ENCODE measurements at places on chromosomes 6 and 20.

DNA sequence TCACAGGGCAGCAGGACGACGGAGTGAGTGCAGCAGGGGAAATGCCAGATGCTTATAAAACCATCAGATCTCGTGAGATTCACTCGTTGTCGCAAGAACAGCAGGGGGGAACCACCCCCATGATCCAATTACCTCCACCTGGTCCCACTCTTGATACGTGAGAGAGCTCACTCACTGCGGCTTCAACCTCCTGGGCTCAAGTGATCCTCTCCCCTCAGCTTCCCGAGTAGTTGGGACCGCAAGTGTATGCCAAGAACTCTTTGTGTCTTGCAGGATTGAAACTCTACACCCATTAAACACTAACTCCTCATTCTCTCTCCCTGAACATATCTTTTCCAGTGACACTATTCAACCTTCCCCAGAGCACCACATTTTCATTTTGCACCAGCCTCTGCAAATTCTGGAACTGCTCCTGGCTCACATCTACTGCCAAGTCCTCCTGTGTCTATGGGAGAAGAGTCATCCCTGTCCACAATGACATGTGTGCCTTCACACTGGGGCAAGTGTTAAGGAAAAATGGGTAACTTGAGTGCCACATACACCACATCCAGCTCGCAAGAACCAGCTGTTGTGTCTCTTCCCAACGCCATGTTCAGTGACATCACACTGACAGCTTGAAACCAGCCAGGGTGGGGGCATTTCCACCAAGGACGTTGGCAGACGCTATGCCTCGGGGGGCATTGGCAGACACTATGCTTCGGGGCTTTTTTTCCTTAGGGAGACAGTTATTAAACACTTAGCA, 14.7 kb upstream of the TAF4 start:
- DNase-seq: no peak

- DNase-seq: no peak
Observed at GRCh38 chr6:157410045-157410444, 29.1 kb downstream of the ZDHHC14 start.

GRCh38 chr6:128499079-128499731, 21.2 kb downstream of the PTPRK start:
- no peak for DNase-seq

DNA sequence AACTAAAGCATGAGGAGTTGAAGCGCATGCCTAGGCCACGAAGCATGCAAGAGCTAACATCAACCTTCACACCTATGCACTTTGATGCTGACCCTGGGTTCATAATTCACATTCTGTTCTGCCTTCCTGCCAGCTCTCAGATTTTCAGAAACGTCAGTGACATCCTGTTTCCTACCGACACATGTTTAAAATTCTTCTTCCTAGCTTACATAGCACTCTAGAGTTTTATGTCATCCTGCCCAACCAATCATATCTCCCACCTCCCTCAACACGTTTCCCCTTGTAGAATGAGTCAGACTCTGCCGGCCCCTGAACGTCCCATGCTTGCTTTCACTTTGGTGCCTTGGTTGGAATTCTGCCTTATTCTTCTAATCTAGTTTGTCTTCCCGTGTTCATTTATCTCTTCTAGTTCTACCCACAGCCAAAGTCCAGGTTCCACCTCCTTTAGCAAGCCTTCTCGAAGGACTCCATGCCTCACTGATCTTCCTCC, 97.2 kb upstream of the MAP7 start:
- DNase-seq: no peak

DNA sequence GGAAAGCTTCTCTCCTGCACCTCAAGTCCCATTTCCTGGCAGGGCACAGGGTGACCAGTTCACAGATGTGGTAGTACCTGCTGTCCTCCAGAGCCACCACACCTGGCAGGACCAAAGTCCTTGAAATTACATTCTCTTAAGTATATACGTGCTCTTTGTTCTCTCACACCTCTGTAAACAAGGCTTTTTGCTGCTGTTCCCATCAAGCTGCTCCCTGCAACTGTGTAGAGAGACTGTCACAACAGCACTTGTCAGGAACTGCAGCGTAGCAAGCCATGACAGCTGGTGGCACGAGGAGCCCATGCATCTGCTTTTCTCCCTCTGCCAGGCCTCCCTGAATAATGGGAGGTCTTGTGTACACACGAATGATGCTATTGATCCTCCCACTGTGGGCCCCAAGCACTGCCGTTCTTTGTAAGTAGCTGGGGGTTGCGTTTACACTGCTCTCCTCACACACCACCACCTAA, 431.8 kb downstream of the CD83 start:
- DNase-seq: no peak

DNA sequence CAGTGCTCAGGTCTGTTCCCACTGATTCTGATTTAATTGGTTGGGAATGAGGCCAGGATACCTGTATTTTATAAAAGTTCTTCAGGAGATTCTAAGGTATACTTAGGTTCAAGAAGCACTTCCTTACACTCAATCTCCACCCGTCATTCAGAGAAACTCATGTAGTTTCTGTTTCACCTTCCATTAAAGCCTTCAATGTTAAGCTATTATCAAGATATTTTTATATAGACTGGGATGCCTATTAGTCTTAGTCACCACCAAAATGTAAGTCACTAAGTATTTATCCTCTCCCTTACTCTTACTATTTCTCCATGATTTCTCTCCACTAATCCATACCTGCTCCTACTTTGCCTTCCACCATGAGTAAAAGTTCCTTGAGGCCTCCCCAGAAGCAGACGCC, 38.1 kb upstream of the GCLC start:
- DNase-seq: no peak

- DNase-seq: no peak
Observed at GRCh38 chr6:30127238-30128093, 8.5 kb upstream of the TRIM40 start.

DNA sequence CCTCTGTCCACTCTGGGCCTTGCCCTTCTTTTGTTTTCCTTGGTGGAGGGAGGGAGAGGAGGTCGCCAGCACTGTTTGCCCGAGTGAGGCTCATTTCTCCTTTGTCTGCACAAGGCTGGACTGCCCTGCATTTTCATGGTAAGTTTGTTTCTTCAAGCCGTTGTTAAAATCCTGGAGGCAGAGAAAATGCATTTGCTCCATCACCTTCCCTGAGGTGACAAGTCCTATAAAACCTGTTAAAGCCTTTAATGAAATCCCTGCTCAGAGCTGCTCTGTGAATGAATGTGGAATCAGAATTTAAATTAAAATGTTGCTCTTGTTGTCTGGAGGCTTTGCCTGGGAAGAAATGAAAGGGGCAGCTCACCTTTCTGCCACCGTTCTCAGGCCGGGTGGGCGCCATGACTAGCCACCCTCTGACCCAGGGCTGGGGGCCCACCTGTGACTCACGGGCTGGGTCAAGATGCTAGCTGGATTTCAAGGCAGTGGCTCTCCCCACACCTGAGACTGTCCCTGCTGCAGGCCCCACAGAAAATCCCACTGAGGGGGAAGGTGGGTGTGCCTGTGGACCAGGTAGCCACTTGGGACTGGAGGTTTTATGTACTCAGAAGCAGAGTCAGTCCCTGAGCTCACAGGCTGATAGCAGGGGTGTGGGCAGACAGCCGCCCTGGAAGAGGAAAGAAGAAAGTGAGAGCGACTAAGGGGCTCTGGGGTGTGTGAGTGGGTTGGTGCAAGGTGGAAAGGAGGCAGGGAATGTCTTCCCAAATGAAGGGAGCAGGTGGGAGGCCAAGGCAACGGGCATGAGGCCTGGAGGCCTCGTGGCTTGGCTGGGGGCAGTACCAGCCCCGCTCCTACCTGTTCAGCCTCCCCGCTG, 24.0 kb upstream of the MYT1 start:
- DNase-seq: no peak

- DNase-seq: no peak
Observed at GRCh38 chr6:75096966-75097365, 108.9 kb downstream of the COL12A1 start.

DNA sequence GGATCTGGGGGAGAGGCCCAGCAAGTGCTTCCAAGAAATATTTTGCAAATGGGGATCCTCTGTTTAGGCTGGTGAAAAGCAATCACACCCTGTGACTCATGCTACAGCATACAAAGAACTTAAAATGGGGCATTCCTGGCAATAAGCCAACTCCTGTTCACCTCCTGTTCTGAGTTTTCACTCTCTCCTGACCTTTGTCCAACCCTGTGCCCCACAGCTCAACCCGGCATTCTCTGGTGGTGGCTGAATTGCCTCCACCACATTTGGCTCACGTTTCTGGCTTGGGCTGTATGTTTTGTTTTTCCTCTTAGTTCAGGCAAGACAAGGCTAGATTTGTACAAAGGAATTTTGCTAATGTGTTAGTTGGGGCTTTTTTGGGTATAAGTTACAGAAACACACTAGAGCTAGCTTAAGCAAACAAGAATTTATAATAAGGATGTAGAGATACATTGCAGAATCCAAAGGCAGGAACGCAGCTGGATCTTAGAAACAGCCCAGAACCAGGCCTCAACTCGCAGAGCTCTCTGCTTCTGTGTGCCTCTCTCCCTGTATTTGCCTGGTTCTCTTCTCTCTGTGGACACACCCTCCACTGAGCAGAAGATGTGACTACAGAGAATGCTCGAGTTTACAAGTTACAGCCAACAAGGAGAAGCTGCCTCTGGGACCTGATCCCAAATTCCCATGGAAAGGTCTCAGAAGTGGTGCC, 9.4 kb downstream of the ABCC10 start:
- DNase-seq: no peak

DNA sequence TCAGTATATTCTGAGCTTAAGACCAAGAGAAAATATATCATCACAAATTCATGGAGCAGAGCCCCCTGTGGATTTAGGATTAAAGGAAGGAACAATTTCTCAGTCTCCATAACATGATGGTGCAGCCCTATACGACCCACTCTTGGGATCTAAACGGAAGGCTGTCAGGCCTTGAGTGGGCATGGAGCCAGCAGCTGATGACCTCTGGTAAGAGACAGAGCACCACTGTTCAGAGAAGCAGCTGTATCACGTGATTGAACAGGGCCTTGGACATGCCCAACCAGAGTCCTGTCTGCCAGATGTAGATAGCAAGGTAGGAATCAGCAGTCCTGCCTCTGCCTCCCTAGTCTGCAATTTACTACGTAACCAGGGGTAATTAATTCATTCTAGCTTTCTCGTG, 259.4 kb upstream of the POU3F2 start:
- no peak for DNase-seq

DNA sequence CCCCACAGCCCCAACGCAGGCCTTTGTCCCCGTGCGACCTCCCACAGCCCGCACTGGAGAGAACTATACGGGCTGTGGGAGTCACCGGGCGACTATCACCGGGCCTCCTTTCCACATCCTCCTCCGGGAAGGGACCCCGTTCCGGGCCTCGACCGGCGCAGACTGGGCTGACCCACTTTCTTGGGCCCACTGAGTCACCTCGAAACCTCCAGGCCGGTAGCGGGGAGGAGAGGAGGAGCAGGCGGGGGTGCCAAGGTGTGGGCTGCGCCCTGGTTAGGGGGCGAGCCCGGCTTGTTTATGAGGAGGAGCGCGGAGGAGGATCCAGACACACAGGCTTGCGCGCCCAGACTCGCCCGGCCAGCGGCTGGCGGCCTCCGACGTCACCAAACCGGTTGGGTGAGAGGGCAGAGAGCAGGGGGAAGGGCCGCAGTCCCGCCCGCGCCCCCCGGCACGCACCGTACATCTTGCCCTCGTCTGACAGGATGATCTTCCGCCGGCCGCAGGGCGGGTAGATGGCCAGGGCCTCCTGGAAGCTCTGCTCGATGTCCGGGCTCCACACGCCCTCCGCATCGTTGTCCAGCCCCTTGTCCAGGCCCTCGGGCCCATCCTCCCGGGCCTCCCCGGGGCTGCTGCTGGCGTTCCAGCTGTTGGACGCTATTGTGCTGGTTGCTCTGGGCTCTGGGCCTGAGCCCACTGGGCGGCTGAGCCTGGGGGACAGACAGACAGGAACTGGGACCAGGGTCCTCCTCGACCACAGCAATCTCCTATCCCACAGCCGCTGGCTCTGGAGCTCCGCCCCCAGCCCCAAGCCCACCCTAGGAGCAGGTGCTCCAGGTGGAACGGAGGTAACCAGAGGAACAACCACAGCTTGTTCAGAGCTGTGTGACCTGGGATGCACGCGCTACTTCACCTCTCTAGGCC, 10.6 kb downstream of the TEAD3 start:
- no peak for DNase-seq

GRCh38 chr20:60631585-60632287, 620.3 kb upstream of the CDH4 start:
- no peak for DNase-seq

DNA sequence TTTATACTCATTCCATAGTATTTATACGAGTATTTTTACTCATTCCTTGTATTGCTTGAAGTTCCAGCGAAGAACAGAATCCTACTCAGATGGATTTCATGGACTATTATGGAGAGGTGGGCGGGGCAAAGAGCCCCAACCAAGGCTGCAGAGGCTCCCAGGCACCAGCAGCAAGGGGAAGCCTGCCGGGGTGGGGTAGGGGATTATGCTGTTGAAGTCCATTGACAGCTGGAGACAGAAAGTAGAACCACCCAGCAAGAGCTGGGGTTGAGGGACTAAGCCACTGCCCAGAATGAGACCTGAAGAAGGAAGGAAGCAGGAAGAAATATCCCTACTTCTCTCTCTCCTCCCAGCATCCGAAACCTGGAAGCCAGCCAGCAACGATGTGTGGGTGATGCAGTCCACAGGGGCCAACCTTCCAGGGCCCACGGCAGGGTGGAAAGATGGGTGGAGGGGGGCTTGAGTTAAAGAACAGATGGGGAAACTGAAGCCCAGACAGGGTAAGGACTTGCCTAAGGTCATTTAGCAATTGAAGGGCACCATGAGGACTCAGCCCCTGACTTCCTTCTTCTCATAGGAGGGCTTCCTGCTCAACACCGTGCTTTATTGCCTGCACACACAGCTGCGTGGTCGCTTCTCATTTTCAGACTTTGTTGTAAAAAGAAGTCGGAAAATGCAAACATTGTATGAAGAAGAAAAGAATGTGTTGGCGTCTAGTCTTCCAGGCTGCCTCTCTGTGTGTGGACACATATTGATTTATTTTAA, 18.3 kb upstream of the GTSF1L start:
- no peak for DNase-seq

GRCh38 chr20:23583526-23583925, 15.2 kb upstream of the CST9L start:
- no peak for DNase-seq

- DNase-seq: no peak
Observed at GRCh38 chr20:58141496-58141895, 87.0 kb downstream of the ANKRD60 start.

- no peak for DNase-seq
Observed at GRCh38 chr6:161151660-161152526, 122.0 kb downstream of the AGPAT4 start.

GRCh38 chr20:50292591-50293283, 102.1 kb downstream of the CEBPB start:
- no peak for DNase-seq

- no peak for DNase-seq
Observed at GRCh38 chr20:17529586-17529985, 1.6 kb downstream of the BFSP1 start.

DNA sequence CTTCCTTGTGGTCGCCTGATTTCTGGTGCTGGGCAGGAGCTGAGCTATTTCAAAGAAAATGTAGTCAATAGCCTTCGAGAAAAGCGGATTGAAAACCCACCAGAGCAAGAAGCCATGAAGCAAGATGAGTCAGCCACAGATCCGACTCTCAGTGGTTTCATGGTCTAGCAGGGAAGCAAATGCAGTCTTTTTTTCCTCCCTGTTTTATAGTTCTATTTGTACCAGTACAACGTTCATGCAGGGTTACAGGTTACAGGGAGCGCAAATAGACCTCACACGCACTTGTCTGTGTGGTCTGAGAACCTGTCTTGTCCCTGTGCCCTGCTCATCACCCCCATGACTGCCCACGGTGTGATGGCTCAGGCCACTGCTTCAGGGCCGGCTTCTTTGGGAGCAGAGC, 309.8 kb upstream of the SUPT3H start:
- no peak for DNase-seq

- no peak for DNase-seq
Observed at GRCh38 chr6:74976701-74977100, 229.2 kb downstream of the COL12A1 start.

- no peak for DNase-seq
Observed at GRCh38 chr6:30378290-30378937, 33.5 kb downstream of the RPP21 start.
